ENCODE measurements at places on chromosomes 7 and 10.

DNA sequence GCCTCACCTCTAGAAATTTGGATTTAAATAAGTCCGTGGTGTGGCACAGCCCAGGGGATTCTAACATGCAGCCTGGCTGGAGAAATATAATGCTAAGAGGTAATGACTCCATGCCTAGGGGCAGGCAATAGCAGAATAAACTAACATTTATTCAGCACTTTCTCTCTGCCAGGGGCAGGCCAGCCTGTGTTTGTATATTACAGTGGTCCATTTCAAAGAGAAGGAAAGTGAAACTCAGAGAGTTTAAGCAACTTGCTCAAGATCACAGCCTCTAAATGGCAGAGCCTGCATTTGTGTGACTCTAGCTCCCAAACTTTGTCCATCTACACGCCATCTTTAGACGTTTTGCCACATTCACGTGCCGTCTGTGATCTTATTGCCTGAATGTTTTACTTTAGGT, 6.7 kb upstream of the LRRC18 start:
- no peak for DNase-seq

DNA sequence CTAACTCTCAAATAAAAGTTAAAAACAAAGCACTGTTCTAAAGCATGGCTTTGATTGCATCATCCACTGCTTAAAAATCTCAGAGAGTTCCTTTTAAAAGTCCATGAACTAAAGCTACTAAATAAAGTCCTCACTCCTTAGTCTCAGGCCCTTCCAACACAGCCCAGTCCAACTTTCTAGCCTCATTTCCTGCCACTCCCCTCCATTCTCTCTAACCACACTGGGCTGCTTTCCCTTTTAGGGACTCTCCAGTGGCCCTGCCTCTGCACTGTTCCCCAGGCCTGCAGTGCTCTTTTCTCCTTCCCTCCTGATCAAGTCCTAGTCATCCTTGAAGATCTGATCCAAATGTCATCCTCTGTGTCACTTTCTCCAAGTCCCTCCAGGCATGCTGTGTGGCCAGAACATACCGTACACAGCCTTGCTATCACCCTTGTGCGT, 56.9 kb upstream of the PPP1R3C start:
- no peak for DNase-seq

DNA sequence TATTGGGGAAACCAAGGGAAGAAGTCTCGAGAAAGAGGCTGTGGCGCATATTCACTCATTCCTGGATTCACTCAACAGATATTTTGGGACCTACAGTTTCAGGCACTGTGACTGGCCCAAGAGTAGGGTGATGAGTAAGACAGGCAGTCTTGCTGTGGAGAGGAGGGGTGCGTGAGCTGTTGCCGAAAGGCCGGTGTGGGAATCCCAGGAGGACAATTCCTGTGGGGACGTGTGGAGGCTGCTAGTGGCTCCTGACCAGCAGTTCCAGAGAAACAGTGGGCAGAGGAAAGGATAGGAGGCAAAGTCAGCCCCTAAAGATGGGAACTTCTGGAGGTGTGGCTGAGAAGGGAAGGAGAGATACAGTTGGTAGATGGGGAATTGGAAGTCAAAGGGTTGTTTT, 59.3 kb upstream of the GRB10 start:
- no peak for DNase-seq

DNA sequence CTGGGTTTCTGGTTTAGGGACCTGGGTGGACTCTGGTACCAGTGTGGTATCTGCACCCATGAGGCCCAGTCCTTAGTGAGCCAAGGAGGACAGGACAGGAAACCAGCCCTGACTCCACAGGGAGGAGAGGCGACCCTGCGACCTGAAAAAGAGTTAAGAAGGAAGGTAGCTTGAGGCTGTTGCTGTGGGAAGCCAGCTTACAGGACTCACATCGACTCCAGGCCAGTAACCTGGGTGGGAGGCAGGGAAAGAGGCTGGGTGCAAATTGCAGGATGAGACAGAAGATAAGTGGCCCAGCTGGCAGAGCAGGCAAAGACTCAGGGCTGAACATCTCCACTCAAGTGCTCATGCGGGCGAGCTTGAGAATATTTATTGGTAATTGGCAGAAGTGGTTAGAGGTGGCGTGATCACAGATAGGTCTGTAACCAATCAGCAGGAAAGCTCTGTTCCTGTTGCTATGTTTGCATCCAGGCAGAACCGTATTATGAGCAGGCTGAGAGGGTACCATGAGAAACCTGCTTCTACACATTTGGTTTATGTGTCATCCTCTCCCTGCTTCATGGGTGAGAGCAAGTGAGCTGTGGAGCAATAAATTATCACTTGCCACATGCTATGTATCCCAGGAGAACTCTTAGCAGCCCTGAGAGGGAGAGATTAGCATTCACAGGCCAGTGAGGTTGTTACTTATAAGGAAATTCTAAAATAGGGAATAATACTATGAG, 11.0 kb downstream of the TLL2 start:
- no peak for DNase-seq

GRCh38 chr7:3194501-3195141, 106.4 kb upstream of the SDK1 start:
- no peak for DNase-seq

GRCh38 chr10:102654969-102655368, 10.7 kb downstream of the TRIM8 start:
- DNase-seq, result no peak
